ENCODE measurements at places on chromosomes 2 and 18.

GRCh38 chr18:2891526-2892431, 45.0 kb downstream of the EMILIN2 start:
- no peak for DNase-seq

DNA sequence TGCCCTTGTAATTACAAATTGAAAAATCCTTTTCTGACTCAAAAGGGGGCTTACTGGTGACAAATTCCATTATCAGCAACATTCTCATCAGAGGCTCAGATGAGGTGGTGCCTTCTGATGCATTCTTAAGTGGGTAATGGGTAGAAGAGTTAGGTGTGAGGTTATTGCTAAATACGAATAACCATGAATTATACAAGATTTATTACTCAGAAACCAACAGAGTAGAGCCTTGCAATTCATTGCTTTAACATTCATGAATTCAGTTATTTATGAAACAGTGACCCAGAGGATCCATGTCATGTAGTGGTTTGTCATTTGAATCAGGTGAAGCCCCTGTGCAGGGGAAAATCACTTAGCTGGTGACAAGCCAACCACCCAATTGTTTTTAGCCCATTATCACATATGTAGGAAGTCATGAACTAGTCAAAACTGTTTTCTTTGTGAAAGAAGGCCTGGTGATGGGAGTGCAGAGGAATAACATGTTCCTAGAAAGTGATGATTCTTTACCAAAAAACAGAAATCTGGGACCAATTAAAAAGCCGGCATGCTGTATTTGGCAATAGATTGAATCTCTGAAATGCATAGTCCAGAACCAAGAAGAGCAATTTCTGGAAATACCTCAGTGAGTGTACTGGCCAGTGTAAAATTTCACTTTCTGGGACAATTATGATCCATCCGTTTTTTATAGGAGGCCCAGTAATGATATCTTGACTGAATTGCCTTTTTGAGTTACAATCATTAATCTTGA, 70.2 kb downstream of the CRIM1 start:
- no peak for DNase-seq

DNA sequence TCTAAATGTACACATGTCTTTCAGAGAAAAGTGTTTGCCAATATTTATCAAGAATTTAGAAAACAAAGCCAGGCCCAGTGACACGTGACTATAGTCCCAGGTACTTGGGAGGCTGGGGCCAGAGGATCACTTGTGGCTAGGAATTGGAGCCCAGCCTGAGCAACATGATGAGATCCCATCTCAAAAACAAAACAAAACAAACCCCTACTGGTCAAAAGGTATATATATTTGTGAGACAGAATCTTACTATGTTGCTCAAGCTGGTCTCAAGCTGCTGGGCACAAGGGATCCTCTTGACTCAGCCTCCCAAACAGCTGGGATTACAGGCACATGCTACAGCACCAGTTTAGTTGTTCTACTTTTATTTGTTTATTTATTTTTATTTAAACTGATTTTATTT, 79.2 kb downstream of the ZDBF2 start:
- no peak for DNase-seq

DNA sequence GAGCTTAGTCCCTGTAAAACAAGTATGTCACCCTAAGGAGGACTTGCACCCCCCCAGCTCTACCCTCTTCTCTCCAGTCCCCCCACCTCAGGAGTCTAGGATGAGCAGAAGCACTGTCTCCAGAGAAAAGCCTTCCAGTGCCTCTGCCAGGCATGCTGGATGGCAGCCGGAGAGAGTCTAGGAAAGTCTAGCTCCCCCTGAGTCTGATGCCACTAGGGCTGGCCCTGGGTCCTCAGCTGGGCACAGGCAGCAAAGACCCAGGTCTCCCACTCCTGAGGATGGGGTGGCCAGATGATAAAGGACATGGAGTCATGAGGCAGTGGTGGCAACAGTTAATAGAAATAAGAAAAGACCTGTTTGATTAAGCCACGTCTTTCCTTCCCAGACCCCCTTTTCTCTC, 225.6 kb downstream of the CYP26B1 start:
- no peak for DNase-seq

DNA sequence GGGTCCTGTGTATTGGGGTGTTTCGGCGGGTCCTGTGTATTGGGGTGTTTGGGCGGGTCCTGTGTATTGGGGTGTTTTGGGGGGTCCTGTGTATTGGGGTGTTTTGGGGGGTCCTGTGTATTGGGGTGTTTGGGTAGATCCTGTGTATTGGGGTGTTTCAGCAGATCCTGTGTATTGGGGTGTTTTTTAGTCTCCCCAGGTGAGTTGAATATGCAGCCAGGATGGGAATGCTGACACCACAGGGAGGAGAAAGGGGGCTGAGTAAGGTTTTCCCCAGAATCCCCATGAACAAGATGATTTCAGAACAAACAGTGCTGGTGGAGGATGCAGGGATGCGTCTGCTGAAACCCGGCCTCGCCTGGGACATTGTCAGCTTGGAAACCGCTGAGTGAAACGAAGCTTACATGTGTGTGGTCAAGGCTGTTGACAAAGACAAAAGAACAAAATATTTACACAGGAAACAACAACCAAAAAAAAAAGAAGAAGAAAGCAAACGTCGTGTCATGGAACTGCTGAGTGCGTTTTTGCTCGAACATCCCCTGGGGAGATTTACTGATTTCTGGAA, 88.5 kb upstream of the ODC1 start:
- DNase-seq = no peak

DNA sequence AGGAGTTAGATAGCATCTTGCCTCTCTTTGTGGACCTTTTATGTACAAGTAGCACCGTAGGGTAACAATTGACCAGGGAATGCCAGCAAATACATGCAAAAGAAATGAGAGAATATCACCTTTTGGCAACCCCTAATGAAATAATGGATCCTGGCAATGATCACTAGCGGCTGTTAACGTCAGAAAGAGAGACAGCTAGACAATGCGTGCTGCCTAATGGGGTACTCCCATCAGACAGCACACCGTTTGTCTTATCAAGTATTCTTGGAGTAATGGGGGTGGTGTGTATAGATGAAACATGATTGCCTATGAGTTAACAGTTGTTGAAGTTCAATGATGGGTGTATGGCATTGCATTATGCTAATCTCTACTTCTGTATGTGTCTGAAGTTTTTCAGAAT, 1.6 kb downstream of the ELAC1 start:
- no peak for DNase-seq

- no peak for DNase-seq
These were observed 866.5 kb upstream of the VRK2 start for GRCh38 chr2:57180042-57180567.

- no peak for DNase-seq
These were observed 99.4 kb downstream of the CCDC148 start for GRCh38 chr2:158357122-158357521.

DNA sequence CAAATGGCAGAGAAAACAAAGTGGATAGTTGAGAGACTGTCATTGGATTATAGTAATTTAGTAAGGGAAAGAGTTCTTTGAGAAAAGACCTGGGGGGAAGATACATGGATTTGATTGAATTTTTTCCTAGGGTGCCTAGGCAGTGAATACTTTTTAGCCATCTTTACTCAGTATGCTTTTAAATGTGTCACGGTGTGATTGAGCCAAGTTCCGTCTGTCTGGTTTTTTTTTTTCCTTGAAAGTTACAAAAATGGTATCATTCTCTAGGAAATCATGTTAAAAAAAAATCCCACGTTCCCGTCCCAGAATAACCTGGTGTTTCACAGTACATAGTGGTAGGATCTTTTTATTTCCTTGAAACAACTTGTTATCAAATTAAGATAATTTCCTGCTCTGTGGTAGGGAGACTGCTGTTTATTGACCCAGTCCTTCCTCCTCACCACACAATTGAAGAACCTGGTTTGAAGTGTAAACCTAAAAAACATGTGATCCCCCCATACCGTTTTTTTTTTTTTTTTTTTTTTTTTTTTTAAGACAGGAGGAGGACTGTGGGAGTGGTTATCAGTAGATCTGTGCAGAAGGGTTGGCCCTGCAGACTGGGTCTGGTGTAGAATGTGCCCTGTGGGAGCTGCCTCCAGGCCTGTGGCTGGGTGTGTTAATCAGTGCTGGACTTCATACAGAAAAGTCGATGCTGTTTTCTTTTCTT, 55.1 kb downstream of the DGKD start:
- no peak for DNase-seq

DNA sequence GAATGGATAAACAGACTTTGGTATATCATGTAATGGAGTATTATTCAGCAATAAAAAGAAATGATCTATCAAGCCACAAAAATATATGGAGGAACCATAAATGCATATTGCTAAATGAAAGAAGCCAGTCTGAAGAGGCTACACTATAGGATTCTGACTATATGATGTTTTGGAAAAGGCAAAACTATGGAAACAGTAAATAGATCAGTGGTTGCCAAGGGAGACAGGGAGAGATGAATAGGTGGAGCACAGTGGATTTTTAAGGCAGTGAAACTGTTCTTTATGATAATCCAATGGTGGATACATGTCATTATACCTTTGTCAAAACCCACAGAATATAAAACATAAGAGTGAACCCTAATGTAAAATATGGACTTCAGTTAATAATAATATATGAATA, 41.0 kb upstream of the SLC30A6 start:
- no peak for DNase-seq

GRCh38 chr2:239519089-239519920, 118.5 kb upstream of the HDAC4 start:
- DNase-seq = no peak

DNA sequence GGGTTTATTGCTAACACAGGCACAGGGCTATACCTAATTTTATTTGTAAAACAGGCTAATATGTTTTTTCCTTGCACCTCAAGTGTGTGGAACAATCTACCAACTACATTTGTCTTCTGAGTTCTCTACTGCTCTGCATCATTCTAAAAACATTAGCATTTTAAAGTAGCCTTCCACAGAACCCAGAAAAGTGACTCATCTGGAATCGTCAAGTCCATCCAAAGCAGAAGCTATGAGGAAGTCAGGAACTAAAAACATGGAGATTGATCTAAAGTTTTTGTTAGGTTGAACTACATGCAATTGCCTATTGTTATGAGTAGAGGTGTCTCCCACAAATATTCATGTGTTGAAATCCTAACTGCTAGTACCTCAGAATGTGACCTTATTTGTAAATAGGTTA, 70.9 kb downstream of the SUCLG1 start:
- DNase-seq = no peak

DNA sequence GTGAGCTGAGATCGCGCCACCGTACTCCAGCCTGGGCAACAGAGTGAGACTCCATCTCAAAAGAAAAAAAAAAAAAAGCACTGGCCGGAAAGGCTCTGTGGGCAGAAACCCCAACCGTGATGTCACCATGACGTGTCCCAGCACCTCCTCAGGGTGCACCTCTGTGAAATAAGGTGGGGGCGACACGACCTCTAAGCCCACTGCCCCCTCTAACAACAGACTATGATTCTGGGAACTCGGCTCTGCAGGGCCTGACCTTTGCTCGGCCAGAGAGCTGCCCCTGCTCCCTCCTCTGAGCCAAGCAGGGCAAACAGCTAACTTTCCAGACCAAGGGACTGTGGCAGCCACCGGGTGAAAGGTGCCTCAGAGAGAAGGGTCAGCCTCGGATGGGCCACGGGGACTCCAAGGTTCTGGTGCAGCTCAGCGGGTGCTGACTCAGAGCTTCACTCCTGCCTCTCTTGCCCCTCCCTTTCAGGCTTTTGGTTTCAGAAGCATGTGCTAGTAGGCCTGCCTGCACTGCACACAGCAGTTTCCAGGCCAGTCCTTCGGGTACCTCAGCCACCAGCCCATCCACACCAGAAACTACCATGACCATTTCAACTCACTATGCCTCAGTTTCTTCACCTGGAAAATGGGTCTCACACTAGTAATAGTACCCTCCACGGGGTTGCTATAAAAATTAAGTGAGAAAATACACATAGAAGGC, 8.0 kb downstream of the TMBIM1 start:
- no peak for DNase-seq

- no peak for DNase-seq
These were observed 191.9 kb upstream of the CTAGE1 start for GRCh38 chr18:22609642-22610041.

GRCh38 chr2:36357847-36358659, 2.5 kb downstream of the CRIM1 start:
- no peak for DNase-seq

DNA sequence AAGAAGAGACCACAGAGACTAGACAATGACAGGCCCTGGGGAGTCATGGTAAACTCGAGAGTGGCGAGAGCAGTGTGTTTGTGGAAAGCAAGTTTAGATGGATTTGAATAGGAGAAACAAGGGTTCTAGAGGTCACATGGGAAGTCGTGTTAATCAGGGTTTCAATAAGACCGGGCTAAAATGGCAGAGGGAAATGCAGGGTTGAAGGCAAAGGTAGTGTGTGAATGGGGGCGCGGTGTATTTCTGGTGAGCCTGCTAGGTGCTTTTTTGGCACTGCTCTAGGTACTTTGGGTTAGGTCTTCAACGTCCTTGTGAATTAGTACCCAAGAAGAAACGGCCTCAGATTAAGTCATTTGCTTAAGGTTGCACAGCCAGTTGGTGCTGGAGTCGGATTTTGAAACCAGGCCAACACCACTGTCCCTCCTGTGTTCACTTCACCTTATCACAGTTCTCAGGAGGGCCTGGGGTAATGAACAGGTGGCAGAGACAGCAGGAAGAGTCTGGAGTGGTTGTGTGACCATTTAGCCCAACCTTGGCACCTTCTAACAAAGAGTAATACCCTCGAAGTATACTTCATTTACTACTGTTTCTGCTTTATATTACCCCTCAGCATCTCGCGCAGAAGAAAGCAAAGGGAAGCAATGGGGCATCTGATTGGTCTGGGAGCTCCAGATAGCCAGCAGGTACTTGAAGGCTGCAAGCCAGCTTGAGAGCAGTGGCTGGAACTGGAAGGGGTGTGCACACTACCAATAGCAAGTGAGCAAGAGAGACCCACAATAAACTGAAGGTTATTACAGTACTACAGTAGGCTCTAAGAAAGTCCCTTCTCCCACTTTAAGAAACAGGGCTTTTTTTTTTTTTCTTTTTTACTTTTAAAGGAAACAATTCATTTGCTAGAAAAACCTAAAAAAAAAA, 33.4 kb upstream of the GAREM2 start:
- no peak for DNase-seq

- no peak for DNase-seq
These were observed 460.1 kb downstream of the NR4A2 start for GRCh38 chr2:155872396-155872795.

- DNase-seq = no peak
These were observed 143.2 kb upstream of the KYNU start for GRCh38 chr2:142734231-142734630.

DNA sequence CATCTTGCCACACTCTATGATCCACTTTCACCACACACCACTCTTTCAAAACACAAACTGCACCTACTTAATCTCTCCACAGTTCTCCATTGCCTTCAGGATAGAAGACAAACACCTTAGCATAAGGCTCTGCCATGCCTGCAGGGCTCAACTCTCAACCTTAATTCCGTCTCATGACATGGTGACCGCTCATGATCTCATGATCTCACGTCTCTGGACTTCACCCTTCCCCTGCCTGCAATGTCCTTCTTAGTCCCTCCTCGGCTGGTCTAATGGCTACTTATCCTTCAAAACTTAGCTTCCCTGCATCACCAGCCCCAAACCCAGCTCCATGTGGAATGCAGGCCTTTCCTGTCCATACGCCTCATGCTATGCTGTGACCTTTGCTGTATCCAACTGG, 85.3 kb downstream of the ACVR1 start:
- DNase-seq = no peak

Data from NCI-H1048 (cell line).